ENCODE measurements at places on chromosomes 2 and 18.

- DNase-seq, result no peak
Observed at GRCh38 chr2:182208421-182208820, 218.4 kb downstream of the PDE1A start.

- DNase-seq, result no peak
Observed at GRCh38 chr2:119853777-119854399, 94.2 kb downstream of the PTPN4 start.

- DNase-seq, result no peak
Observed at GRCh38 chr2:171602352-171602751, 80.1 kb downstream of the CYBRD1 start.

DNA sequence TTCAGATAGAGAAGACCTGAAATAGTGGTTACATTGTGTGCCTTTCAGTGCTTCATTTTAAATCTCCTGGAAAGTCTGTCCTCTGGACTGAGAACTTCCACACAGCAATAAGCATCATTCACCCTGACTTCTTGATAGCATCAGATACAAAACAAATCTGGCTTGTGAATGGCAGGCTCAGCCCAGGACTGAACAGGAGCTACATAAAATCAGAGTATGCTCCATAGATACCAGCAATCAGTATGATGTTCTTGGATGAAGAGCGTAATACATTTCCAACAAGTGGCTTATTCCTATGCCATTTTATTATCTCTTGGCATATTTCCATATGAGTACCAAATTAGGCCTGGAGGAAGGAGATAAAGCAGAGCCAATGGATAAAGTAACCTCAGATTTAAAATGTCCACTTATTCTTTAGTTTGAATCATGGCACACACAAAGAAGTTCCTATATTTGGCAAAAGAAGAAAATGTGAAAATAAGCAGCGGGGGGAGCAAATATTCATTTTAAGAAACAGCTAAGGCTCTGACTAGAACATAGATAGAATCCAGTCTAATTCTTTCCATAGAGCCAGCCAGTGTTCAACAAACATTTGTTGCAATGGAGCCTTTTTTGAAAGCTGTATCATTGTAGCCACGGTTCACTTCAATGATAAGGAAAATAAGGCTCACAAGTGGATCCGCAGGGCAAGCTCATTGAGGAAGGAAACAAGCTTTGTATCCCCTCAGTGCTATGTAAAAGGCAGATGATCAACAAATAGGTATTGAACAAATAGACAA, 230.8 kb upstream of the CHAC2 start:
- DNase-seq, result no peak

DNA sequence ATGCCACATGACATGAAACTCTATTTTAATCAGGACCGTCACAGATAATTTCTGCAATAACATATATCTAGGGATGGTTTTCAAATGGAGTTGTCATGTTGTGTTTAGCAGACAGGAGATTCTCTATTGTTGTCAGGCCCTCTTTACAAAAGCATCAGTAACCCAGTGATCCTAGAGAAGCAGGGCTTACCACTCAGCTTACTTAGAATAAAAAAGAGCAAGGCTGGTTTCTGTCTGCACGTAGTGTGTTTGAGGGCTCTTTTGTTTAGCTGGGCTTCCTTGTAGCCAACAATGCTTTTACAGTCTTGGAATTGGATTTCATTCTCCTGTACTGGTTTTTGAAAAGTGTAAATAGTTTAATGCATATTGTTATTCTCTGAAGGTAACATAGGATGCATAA, 210.5 kb upstream of the NRP2 start:
- no peak for DNase-seq

DNA sequence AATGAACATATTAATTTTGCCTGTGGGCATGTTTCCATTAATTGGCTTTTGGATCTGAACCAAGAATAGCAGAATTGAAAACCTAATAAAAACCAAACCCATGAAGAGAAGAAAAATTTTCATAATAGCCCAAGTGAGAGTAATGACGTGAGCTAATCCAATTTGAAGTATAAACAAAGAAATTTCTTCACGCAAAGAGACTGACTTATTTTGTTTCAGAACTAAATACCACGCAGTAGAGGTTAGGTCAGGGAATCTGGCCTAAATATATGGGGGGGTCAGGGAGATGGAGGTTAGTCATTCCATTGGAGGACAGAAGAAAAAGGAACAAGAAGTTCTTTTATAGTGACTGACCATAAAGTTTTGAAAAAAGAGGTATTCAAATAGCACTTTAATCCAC, 94.1 kb upstream of the CYP1B1 start:
- DNase-seq, result no peak

DNA sequence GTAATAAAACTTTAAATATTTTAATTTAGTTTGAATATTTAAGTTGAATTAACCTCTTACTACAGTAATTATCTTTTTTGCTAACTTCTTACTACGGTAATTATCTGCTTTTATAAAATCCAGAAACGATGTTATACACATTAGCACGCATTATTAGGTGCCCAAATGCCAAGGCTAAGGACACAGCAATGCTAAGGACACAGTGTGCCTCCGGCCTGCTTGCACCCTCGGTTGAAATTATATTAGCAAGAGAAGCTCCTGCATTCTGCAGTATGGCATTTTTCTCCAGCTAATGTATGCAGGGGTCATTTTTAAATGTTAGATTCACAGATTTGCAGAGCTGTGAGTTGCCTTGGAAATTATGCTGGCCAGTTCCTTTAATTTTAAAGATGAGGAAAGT, 220.0 kb downstream of the NEDD4L start:
- no peak for DNase-seq

- DNase-seq, result no peak
Observed at GRCh38 chr18:25103468-25104155, 248.4 kb downstream of the ZNF521 start.

GRCh38 chr2:6336752-6337471, 528.8 kb downstream of the CMPK2 start:
- DNase-seq, result no peak

- no peak for DNase-seq
Observed at GRCh38 chr18:58924473-58924872, 59.8 kb downstream of the ZNF532 start.

GRCh38 chr2:102278720-102279390, 32.5 kb upstream of the IL1RL1 start:
- DNase-seq, result peak; percentile 16

DNA sequence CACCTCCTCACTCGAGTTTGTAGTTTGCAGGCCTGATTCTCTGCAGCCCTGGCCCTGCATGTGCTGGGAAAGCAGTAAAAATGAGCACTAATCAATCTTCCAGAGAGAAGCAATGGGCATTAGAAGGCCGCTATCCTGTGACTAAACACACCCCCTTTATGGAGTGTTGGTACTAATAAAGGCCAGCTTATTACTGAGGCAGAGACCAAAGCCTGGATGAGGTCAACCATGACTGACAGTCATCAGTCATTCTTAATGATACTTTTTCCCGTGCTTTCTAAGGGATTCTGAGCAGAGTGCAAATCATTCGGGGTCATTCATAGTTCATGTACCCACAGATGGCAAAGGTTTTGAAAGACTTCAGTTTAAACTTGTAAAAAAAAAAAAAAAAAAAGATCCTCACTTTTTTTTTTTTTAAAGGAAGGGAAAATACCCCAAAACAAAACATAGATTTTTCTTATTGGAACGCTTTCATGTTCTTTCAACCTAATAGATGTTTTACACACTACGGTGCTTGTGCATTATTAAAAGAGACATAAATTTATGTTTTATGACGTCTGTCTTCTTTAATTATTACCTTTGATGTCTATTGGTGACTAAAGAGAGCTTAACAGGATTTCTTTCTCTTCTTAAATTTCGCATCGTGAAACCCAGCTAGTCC, 13.2 kb downstream of the TSHZ1 start:
- DNase-seq, result no peak

- no peak for DNase-seq
Observed at GRCh38 chr2:181164699-181165098, 184.3 kb downstream of the UBE2E3 start.

- no peak for DNase-seq
Observed at GRCh38 chr2:185174353-185174752, 564.3 kb upstream of the FSIP2 start.

DNA sequence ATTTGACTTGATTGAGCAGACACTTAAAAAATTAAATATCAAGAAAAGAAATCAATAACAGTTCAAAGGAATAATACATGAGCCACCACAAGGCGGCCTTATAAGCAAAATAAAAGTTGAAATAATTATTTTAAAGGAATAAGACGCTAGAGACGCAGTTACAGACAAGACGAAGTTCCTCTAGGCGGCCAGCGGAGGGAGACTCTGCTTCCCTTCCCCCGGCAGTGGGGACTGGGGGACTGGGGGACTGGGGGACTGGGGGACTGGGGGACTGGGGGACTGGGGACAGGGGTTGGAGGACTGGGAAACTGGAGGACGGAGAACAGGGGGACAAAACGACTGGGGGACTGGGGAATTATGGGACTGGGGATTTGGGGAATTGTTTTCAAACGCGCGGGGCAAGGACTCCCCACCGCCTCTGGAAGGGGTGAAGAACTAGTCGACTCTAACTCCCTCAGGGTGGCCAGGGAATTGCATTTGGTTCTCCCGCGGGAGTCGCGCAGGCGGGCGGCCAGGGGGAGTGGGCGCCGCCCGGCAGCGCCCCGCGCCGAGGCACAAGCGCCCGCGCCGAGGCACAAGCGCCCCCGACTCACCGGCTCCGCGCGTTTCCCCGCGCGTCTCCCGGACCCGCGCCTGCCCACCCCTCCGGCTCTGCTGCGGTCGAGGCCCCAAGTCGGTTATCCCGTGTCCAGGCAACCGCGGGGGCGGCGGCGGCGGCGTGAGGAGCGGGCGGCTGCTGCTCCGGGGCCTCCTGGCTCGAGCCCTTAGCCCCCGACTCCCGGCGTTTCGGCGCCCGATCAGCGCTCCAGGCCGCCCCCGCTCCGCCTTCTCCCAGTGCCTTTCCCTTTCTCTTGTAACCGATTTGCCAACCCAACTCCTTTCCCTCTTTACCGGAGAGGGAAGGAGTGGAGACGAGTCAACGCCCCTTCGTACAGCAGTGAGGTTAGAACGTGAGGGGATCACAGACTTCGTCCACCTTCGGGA, at the start of gene CCDC178:
TSS of gene CCDC178 (minus strand) at position 662 of the 984 bp plus-strand sequence. CDS start 28,633 bp downstream, outside the sequence.
- DNase-seq, result no peak

DNA sequence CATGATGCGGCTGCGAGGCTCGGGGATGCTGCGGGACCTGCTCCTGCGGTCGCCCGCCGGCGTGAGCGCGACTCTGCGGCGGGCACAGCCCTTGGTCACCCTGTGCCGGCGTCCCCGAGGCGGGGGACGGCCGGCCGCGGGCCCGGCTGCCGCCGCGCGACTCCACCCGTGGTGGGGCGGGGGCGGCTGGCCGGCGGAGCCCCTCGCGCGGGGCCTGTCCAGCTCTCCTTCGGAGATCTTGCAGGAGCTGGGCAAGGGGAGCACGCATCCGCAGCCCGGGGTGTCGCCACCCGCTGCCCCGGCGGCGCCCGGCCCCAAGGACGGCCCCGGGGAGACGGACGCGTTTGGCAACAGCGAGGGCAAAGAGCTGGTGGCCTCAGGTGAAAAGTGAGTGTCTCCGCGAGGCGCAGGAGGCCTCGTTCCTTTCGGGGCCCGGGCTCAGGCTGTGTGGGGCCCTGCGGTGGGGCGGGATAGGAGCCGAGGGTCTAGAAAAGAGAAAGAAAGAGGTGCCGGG, 520 bp downstream of the GLS start:
- DNase-seq, result no peak

GRCh38 chr2:147468349-147468748, 376.5 kb upstream of the ACVR2A start:
- DNase-seq, result no peak

All from RKO (cell line).